ENCODE measurements at places on chromosomes 6 and 20. TPM values are rescaled to one million over a fixed set of nuclear protein-coding genes. Genes with fewer than 3 reads are reported as not detected.

DNA sequence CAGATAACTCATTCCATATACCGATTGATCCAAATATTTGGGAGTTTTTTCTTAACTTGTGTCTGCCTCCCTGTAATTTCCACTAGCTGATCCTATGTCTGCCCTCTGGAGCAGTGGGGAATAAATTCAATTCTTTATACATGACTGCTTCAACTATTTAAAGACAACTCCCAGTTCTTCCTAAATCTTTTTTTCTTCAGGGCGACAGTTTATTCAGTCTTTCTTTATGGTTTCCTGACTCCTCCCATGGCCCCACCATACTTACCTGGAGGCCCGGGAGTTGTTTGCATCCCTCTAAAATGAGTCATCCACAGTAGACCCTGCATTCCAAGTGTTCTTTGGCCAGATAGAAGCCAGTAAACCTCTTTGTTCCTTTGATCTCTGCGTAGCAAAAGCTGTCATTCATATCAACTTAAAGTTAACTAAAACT, 73.6 kb downstream of the LCA5 start:
- no peaks in the 10 kb centered on the region for H3K36me3 ChIP-seq
- H3K27ac ChIP-seq: no peak overlapping the region
- H3K4me1 ChIP-seq: no peaks in the 10 kb centered on the region
- no peak overlapping the region for H3K4me3 ChIP-seq

Gene EPPIN
- not detected for total RNA-seq

DNA sequence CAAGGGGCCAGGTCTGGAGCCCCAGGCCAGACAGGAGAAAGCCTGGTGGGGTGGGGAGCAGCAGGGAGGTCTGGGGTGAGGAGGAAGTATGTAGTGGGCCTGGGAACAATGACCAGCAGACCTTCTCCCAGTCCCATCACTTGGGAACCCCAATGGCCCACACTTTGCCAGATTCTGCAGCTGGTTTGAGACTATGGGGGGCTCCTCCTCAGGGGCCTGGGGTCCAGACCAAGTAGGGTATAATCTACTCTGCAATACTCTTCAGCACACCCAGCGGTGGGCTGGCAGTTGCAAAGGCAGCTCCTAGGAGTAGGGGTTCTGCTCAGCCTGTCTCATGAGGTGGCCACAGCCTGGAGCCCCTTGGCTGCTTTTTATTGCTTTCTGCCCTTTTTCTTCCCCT, 52.8 kb downstream of the NPEPL1 start:
- H3K4me3 ChIP-seq: no peak overlapping the region
- H3K4me1 ChIP-seq: no peaks in the 10 kb centered on the region
- DNase-seq: no peak
- no peaks in the 10 kb centered on the region for H3K36me3 ChIP-seq
- peaks cover 4% of the 10 kb centered on the region for H3K27me3 ChIP-seq
- no peak overlapping the region for H3K27ac ChIP-seq

Gene GLP1R
- total RNA-seq: not detected

DNA sequence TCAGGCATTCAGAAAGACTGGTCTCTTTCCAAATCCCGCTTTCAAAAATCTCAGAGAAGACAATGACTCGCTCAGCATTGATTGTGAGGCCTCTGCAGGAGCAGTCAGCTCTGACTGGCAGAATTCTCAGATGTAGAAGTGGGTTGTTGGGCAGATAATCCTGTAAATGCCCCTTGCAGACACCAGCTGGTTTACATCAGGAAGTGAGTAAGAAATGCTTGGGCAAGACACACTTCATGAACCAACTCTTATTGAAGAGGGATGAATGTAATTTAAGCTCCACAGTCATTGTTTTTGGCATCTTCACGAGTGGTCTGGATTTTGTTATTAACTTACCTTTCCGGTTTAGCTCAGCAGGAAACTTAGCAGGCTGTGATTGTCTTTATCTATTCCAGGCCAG, 166.6 kb downstream of the PLCB4 start:
- H3K4me3 ChIP-seq: no peak overlapping the region
- no peak overlapping the region for H3K27ac ChIP-seq
- H3K27me3 ChIP-seq: no peaks in the 10 kb centered on the region
